Activated CD4-positive, alpha-beta T cell treated with anti-CD3 and anti-CD28 coated beads for 24 hours (primary cell): ENCODE measurements at places on chromosomes 12 and 14.

DNA sequence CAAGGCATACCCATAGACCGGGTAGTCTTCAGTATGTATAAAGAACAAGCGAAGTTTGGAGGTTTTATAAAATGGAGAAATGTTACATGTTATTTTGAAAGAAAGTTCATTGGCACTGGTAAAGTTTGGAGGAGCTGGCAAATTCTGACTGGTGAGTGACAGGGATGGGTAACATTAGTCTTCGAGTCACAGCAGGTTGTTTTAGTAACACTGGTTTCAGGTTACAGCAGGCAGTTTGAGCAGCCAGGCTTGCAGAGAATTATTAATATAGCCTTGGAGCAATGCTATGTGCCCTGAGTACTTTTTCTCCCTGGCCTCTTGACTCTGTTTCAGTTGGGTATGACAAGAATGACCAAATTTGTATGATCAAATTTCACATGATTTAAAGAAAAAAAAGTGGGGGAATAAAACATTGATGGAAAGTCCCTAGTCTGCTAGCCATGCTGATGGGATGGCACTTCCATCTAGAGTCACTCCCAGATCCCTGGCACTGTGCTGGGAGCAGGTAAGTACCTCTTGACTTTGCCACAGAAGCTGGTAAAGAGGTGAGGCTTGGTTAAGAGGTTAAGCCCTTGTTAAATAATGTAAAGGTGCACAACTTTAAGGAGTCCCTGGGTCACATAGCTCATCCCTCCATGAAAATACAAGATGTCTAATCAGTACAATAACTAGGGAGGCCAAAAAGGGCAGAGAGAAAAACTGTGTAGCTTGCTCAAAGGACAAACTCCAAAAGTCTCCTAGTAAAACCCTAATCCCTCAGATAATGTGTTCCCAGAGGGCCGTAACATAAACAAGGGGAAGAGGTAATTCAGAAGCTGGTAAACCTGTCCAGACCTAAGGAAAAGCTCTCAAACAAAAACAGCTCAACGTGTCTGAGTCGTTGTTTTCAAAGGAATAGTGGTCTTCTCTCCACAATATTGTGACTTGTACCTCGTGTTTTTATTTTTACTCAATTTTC, 12.7 kb upstream of the SVOP start:
- no peak for DNase-seq

GRCh38 chr14:97948841-97949240, 1151.7 kb downstream of the VRK1 start:
- DNase-seq, result no peak

DNA sequence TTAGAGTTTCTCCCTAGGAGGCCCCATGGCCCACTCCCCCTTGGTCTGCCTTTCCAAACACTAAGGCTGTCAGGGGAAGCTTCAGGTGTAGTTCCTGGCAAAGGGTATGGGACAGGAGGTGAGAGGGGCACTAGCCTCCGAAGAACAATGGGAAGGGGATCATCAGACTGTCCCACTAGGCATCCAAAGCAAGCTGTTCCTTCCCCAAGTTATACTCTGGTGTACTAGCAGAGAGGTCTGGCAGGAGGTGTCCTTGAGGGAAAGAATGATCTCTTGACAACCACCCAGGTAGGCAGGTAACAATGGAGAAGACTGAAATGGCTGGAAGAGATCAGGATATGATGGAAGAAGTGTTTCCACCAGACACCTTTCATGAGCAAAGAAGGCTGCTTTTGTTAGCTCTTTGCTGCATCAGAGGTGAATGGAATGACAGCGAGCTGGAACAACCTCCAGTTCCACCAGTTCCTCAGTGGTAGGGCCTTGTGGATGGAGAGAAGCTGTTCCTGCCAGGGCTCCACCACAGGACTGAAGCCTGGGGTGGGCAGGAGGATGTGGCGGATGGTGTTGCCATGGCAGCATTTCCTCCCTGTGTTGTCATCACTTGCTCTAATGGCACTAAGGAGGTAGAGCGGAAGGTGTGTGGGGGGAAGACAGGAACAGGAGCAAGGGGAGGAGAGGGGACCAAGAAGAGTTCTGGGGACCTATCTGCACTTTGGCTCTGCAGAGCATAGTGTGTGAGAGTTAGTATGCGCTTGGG, 2.3 kb upstream of the AGAP2 start:
- DNase-seq, result peak; percentile 46

DNA sequence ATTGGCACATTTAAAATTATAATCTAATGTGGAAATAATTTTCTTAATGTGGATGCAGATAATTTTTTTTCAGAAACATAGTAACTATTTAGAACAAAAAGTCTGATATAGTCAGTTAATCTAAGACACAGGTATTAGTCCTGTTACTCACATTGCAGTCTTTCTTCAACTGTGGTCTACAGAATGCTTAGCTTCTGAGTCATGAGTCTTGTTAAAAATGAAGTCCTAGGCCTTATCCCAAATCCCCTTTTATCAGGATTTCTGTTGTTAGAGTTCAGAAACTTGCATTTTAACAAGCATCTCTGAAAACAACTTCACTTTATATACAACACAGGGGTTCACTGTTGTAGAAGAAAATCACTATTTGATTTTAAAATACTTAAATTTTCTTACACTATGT, 112.2 kb downstream of the SLC16A7 start:
- no peak for DNase-seq

- no peak for DNase-seq
Measured at GRCh38 chr14:100775831-100776591, 49.3 kb downstream of the DLK1 start.

DNA sequence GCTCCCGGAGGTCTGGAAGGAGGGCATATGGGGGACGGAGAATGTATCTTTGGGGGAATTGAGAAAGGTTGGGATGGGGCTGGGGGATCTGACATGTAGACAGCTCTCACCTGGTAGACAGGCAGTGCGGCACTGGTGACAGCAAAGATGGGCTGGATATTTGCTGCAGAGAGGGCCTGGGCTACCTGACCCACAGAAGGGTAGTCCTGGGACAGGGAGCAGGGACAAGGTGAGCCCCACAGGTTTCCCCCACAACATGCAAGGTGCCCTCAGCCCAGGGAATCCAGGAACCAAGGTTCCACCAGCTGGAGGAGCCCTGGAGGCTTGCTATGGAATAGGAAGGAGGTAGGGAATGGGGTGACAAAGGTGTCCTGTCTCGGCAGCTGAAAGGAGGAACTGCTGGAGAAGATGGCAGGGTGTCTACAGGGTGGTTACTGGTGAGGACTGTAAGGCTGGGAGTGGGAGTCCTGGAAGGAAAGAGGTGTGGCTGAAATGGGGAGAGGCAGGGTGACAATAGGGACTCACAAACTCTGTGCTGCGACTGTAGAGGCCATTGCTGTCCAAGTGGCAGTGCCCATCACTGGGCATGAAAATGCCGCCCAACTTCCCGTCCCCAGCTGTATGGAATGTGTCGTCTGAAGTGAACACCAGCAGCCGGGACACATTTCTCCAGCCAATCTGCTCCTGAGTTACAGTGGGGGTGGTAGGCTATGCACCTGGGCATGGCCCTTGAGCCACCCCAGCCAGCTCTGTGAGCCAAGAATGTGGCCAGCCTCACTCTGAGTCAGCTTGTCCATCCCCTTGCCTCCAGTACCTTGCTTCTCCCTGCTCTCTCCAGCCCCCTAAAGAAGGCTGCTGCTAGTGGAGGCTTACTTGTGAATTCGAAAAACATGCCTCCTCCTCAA, 11.3 kb downstream of the ITGB7 start:
- no peak for DNase-seq

GRCh38 chr12:28787151-28787550, 361.9 kb upstream of the FAR2 start:
- no peak for DNase-seq

- DNase-seq, result no peak
Measured at GRCh38 chr14:63288853-63289252, 29.9 kb downstream of the GPHB5 start.

DNA sequence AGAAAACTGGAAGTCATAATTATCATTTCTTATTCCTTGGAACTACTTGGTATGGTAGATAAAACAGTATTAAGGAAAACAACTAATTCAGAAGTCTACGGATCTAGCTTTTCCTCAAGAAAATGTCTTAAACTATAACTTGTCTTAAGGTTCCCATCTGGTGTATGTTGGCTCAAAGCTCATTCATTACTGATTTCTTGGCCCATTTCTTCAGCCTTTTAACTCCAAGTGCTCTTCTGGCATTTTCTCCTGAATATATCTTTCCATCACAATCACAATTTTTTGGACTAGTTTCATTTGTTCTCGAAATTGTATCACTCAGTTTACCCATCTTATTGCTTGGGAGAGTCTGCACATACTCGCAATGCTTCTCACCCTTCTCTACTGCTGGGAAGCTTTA, 150.1 kb downstream of the C12orf50 start:
- DNase-seq, result no peak

GRCh38 chr14:77039285-77040058, 11.0 kb upstream of the IRF2BPL start:
- no peak for DNase-seq

GRCh38 chr14:35959835-35960234, 133.7 kb downstream of the BRMS1L start:
- no peak for DNase-seq

GRCh38 chr12:110932046-110932445, 11.7 kb upstream of the MYL2 start:
- DNase-seq, result no peak

GRCh38 chr14:32817780-32818179, 120.9 kb upstream of the NPAS3 start:
- no peak for DNase-seq

GRCh38 chr12:112406519-112407488, 2.6 kb downstream of the RPL6 start:
- no peak for DNase-seq

DNA sequence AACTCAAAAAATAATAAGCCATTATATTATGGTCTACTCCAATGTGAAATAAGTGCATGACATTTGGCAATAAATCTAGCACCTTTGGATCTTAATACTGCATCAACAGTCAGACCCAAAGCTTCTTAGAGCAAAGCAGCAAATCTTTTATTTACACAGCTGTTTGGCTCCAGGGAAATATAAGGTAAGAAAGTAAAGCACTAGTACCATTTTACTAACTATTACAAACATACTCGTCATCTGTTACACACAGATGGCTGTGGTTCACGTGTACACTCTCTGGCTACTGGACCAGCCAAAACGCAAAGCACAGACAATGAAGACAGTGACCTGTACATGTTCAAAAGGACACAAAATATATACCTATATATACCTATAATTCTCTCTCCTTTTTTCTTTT, 2.8 kb downstream of the FGD6 start:
- DNase-seq, result no peak

GRCh38 chr14:105856676-105857219, 330.4 kb downstream of the TMEM121 start:
- DNase-seq, result no peak

GRCh38 chr14:70654632-70655031, 12.9 kb downstream of the TTC9 start:
- no peak for DNase-seq

- DNase-seq, result no peak
Measured at GRCh38 chr12:67382241-67382871, 113.2 kb downstream of the CAND1 start.

GRCh38 chr14:63275611-63276010, 43.1 kb downstream of the GPHB5 start:
- DNase-seq, result no peak

- no peak for DNase-seq
Measured at GRCh38 chr12:108507971-108508642, 7.0 kb upstream of the FICD start.

GRCh38 chr12:29734305-29734704, 49.4 kb downstream of the TMTC1 start:
- no peak for DNase-seq

GRCh38 chr12:74551291-74551690, 13.7 kb downstream of the ATXN7L3B start:
- DNase-seq, result no peak

GRCh38 chr14:106562451-106562850, 1036.1 kb downstream of the TMEM121 start:
- DNase-seq, result no peak

DNA sequence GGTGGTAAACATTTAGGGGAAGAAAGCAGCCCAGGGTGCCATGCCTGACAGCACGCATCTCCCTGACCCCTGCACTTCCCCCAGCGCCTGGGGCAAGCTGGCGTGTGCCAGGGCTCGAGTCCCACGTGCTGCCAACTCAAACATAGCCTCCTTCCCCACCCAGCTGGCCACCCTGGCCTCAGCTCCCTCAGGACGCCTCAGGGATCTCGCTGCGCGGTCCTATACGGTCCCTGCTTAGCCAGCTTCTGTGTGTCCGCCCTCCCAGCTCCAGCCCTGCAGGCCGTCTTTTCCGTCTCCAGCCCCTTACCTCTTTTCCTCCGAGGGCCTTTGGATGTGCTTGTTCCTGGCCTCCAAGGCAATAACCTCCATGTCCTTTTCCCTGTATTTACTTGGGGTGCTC, 71.0 kb downstream of the TESC start:
- DNase-seq, result no peak

- no peak for DNase-seq
Measured at GRCh38 chr12:127396734-127397133, 870.2 kb upstream of the TMEM132C start.

GRCh38 chr14:99722741-99723140, 38.6 kb downstream of the CYP46A1 start:
- DNase-seq, result no peak

DNA sequence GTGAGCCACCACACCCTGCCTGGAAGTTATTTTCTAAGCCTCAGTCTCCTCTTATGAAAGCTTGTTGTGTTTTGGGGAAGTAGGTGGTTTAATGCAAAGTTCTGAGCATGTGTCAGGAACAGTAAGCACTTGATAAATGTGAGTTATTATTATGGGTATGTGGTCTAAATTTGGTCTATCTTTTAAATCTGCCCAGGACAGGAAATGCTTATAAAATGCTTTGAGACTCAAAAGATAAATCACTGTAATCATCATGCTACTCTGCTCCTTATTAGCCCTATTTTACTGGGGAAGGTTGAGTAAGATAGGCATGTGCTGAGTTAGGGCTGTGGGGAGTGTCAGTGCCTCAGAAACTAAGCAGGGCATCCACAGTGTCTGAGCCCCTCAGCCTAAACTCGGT, 13.1 kb upstream of the SRSF5 start:
- DNase-seq, result no peak

DNA sequence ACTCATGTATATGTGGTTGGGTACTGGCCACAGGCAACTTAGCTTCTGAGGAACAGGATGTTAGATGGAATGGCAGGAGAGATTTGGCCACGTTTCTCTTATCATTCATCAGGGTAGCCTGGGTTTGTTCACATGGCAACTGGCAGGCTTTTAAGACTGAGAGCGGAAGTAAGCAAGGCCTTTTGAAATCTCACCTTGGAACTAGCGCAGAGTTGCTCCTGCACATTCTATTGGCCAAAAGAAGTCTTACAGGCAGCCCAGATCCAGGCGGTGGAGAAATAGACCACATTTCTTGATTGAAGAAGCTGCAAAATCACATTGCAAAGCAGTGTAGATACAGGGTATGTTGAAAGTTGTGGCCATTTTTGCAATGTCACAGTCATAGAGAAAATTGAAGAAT, 3.7 kb downstream of the CLEC4A start:
- no peak for DNase-seq

- DNase-seq, result no peak
Measured at GRCh38 chr14:21043387-21043973, 1.3 kb downstream of the RNASE7 start.

- DNase-seq, result no peak
Measured at GRCh38 chr12:113418213-113418879, 3.8 kb upstream of the SDSL start.

- peak; percentile 64 for DNase-seq
Measured at GRCh38 chr12:111434680-111435338, 29.1 kb downstream of the SH2B3 start.
